ENCODE measurements at places on chromosomes 7 and 10. TPM values are rescaled to one million over a fixed set of nuclear protein-coding genes. Genes with fewer than 3 reads are reported as not detected.
A peak's percentile ranks its signal among the peaks of the same experiment; 100 is the strongest.

DNA sequence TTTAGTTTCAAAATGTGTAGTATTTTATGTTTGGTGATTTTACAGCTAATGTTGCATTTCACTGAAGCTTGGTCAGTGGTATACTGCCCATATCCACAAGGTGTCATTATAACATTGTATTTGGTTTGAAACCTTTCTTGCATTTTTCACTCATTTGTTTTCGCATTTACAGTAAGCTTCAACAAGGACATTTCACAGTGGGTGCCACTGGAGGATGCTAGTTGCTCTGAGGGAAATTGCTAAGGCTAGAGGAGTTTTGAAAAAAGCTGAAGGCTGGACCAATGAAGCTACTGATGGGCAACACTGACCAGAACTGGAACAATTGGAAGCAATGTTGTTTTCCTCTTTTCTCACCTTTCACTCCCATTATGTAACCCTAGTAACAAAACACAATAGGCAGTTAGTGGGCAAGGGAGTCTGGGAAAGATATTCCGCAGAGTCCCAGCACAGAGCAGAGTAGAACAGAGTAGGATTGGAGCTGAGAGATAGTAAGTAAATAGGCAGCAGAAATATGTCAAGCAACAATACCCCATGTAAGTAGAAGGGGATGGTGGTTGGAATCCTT, 23.6 kb upstream of the SRI start:
- peak; percentile 26 for DNase-seq

The PHYHIPL gene
- 0.69 TPM for total RNA-seq

GRCh38 chr10:71432101-71432905, 35.6 kb downstream of the CDH23 start:
- no peak for DNase-seq

The STEAP2 gene
- 0.49 TPM for total RNA-seq

The RAMP3 gene
- total RNA-seq = 0.62 TPM

- DNase-seq = no peak
Measured at GRCh38 chr7:8205031-8205387, 57.0 kb downstream of the ICA1 start.

DNA sequence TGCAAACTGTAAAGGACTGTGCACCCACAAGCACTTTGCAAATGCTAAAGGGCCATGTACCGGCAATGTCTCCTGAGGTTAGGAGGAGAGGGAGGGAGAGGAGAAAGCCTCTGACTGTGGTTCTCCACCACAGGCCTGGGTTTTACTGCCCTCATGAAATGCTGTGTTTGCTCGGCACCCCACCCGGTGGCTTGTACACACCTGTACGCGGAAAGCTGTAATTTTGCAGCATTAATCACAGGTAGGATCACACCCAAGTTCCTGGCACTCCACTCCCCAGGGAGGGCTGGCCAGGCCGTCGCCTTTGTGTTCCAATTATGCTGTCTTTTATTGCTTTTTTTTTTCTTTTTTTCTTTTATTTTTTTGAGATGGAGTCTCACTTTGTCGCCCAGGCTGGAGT, 78.5 kb upstream of the MYL10 start:
- DNase-seq = no peak

DNA sequence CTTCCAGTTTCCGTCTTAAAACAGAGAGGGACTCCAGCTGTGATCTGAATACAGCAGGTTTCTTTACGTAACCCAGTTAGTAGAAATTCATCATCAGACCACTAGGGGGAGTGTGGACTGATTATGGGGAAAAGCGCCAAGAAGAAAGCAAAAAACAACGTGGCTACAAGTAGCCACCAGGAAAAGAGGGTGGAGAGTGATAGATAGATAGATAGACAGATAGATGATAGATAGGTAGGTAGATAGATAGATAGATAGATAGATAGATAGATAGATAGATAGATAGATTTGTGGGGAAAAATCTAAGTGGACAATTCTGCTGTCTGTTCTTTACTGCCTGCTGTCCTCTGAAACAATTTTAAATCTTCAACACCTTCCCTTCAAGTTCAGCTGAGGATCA, 12.7 kb upstream of the AKR1B10 start:
- peak; percentile 57 for DNase-seq

The CALHM1 gene
- total RNA-seq = not detected

- no peak for DNase-seq
Measured at GRCh38 chr10:71225291-71226058, 13.1 kb downstream of the UNC5B start.

DNA sequence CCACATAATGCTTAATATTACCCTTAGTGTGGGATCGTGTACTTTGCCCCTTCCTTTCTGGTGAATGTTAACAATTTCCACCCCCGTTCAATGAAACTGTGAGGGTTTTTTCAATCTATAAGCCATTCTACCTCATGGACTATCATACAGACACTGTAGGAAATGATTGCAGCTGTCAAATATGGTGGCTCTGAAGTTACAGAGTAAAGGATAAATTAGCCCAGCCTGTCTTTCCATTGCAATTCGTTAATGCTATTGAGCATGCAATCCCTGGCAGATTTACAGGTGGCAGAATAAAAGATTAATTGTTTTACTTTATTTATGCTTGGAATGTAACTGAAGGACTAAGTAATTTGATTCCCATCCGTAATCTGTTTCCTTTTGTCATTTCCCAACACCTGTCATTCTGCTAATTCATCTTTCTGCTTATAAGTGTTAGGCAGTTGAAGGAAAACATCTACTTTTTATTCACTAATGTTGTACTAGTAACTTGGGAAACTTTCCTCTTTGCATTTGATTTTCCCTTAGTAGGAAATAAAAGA, 1211.6 kb upstream of the LRRN3 start:
- no peak for DNase-seq

DNA sequence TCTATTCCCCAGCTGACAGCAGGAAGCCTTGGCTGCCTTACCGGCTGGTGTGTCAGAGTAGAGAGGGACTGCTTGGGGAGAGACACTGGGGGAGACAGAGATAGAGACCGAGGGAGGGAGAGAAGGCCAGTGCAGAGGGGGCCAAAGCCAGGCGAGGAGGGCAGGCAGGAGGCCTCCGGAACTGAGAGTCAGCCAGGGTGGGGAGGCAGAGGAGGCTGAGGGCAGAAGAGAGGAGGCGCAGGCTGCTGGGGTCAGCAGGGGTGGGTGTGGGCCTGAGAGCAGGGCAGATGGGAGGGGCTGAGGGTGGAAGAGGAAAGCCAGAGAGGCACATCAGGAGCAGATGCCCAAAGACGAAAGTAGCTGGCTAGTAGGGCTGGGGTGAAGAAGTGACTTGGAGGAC, 57.2 kb upstream of the PAX2 start:
- DNase-seq = no peak

DNA sequence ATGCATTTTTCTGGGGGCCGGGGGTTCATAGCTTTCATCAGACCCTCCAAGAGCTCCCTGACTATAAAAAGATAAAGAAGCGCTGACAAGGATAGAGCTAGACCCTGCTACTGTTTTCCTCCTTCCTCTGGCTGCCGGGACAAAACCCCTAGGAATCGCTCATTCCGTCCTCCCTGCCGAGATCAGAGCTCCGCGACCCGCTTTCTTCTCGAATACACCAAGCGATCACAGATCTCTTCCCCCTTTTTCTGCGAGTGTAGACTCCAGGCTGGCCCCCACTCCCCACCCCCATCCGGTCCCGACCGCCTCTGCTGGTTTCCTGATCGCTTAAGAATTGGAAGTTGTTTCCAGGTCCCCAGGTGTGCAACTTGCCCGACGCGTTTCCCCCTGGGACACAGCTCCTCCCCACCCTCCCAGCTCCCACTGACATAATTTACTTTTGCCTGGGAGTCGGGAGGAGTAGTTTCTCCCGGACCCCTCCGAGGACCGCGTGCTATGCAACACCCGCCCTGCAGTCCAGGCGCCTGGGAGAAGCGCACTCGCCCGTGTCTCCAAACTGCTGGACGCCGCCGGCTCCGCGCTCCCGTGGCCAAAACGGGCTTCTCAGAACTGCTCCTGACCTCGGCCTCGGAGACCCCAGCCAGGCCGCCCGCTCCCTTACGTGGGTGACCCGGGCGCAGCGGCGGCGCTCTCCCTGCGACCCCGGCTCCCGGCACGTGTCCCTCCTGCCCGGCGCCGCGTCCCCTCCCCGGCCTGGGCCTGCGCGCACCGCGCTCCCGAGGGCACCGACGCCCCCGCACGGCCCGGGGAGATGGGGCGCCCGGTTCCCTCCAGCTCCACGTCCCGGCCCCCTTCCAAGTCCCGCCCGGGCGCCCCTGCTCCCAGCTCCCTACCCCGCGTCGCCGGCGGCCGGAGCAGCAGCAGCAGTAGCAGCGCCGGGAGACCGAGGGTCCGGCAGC, 552 bp downstream of the IL15RA start:
- peak; percentile 46 for DNase-seq

- DNase-seq = no peak
Measured at GRCh38 chr10:122543676-122544445, 16.7 kb upstream of the DMBT1 start.

The SEMA3E gene
- 0.62 TPM for total RNA-seq

GRCh38 chr10:32963096-32963495, 5.1 kb upstream of the ITGB1 start:
- DNase-seq = no peak

GRCh38 chr7:17109020-17109419, 189.4 kb upstream of the AHR start:
- no peak for DNase-seq

The TIMM23 gene
- total RNA-seq = 57.9 TPM

GRCh38 chr10:69716711-69717560, 84.8 kb upstream of the COL13A1 start:
- DNase-seq = peak; percentile 49

The TSC22D4 gene
- 94.3 TPM for total RNA-seq

The SPRN gene
- 0.28 TPM for total RNA-seq

GRCh38 chr10:101655570-101655969, 39.4 kb downstream of the FBXW4 start:
- no peak for DNase-seq

The SPAG6 gene
- 0.46 TPM for total RNA-seq

- DNase-seq = no peak
Measured at GRCh38 chr10:133166504-133166827, 6.4 kb downstream of the KNDC1 start.

GRCh38 chr10:77422491-77423338, 214.9 kb downstream of the KCNMA1 start:
- DNase-seq = no peak

The RNF32 gene
- 1.9 TPM for total RNA-seq

The FAM241B gene
- total RNA-seq = 7.1 TPM

DNA sequence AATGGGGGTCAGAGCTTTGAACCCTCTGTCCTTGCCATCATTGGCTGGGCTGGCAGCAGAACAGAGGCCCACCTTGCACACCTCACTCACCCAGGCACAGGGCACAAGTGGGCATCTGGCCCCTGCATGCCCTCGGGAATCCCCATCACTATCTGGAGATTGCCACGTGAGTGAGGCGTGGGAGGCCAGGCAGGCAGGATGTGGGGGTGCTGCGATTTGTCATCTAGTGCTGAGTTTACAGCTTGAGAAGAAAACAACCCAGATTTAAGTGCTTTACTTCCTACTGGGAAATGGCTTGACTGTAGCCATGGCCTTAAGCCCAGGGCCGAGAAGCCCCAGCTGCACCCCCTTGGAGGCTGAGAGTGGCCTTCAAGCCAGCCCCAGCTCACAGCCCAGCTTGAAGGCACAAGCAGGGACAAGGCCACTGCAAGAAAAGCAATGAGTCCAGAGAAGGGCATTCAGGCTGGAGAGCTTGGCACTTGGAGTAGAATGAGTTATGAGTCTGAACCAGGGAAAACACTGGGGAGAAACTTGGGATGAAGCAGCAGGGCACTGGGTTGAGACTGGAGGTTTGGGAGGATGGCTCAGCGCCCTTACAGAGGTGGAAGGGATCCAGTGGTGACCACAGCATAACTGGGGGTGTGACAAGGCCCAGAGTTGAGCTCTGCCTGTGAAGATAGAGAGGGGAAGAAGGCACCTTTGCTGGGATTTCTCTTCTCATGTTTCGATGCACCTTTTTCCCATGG, 123.0 kb downstream of the CXCL12 start:
- no peak for DNase-seq

The GIMAP7 gene
- 2.2 TPM for total RNA-seq

GRCh38 chr10:14952851-14953423, 959 bp downstream of the DCLRE1C start:
- DNase-seq = peak; percentile 8

GRCh38 chr10:117754770-117755658, 212.5 kb downstream of the EMX2 start:
- DNase-seq = no peak

DNA sequence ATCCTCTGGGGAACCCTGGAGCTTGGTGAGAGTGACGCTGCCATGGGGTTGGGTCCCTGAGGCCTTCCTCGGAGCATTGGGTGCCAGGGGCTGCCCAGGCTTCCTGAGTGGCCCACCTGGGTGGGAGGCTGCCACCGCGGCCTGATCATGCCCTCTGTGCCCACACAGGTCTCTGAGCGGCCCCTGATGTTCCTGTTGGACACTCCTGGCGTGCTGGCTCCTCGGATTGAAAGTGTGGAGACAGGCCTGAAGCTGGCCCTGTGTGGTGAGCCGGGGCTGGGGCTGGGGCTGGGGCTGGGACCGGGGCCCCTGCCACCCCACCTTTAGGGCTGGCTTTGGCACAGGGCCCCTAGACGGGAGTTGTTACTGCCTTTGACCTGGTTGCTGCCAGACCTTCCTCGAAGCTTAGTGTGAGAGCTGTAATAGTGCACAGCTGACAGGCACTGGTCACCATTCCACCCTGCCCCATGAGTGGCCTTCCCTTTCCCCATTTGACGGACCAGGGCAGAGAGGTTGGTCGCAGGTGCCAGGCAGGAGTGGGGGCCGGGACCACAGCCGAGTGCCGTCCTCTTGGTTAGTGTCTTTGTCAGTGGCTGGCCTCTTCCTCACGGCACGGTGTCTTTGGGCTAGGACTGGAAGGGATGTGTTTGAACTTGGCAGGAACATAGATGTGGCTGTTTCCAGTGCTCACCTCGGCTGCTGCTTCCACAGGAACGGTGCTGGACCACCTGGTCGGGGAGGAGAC, 8.2 kb downstream of the MTG1 start:
- no peak for DNase-seq

DNA sequence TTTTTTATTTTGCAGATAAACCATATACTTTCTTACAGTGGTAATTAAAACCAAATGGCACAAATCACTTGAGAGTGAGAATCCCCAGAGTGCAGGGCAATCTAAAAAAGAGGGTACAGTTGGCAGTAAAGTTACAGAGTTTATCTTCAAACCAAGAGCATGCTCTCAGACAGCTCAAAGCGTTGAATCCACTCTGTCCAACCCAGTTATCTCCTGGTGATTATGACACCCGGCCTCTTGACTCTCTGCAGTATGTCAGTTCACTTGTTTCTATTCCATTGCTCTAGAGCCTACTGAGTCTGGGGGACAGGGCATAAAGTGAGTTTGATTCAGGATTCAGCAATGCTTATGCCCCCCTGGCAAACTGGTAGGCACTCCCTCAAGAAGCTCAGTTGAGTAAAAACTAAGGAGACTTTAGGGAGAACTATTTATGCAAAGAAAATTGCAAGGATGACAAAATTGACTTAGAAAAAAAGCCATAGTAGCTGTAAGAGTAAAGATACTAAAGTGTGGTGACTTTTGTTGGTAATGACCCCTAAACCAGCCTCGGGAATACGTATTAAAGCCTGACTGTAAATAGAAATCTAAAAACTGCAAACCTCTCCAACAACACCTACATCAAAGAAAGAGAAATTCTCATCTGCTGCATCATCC, 55.5 kb downstream of the COL1A2 start:
- DNase-seq = no peak

GRCh38 chr10:119061352-119061751, 19.3 kb downstream of the EIF3A start:
- no peak for DNase-seq

GRCh38 chr10:119614686-119615085, 17.9 kb upstream of the TIAL1 start:
- DNase-seq = no peak

- DNase-seq = no peak
Measured at GRCh38 chr7:50427518-50427917, 22.6 kb downstream of the FIGNL1 start.

GRCh38 chr7:125681508-125681907, 751.9 kb upstream of the POT1 start:
- DNase-seq = no peak

- DNase-seq = no peak
Measured at GRCh38 chr10:71538608-71539260, 142.0 kb downstream of the CDH23 start.

All from endothelial cell (in vitro differentiated cells).